CD4-positive, alpha-beta T cell treated with Interleukin-21 for 1 hour (primary cell): ENCODE measurements at places on chromosomes 2 and 18.

GRCh38 chr2:32504877-32505478, 122.9 kb upstream of the TTC27 start:
- no peak for DNase-seq

DNA sequence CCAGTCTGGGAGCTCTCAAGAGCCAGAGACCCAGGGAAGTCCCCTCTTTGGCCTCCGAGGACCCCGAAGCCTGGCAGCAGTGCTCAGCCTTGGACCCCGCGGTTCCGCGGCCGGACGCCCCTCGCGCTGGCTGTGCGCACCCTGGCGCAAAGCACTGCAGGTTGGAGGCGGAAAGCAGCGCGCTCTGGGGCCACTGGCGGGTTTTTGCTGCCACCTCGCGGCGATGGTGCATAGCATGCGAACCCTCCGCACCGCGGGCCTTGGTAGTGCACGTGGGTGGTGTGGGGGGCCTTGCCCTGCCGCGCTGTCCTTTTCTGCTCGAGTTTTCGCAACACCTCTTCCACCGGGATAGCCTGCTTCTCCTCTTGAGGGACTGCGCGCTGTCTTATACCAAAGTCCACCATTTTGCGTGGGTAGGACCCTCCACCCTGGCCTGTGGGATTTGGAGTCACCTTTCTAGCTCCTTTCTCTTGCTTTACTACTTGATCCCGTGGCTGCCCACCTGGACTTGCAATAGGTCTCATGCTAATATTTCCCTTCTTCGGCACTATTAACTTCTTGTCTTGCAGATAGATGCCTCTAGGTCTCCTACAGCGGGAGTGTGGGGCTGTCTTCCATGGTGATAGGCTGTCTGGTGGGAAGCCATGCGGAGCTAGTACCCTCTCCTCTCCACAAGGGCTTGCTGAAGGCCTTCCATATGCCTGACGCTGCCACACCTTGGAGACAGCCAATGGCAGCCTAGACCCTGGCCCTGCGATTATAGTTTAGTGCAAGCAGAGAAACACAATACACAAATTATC, 14.3 kb downstream of the SIX3 start:
- DNase-seq, result peak; percentile 60

DNA sequence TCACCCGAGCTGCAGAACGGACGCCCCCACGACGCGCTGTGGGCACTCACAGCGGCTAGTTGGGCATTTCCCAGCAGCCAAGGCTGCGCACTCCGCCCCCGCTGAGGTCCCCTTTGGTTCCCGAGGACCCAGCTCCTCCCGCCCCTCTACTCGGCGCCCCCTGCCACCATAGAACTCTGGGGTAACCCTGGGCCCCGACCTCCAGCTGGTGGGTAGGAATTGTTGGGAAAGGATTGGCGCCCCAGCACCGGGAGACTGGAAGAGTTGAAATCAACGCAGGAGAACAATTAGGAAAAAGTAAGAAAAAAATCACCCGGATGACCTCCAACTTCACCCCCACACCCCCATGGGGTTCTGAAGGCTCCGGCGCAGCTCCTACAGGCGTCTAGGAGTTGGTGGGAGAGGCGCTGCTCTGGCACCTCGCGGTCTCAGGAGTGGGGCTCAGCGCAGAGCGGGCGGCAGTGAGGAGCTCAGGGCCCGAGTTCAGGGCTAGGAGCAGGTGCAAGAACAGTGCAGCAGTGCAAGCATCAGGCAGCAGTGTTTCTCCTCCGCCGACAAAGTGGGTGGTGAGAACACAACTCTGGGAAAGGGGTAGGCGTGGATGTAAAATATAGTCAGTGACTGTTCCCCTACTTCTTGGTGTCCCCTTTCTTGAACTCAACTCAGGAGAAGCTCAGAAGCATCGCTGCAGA, 14.0 kb downstream of the POU3F3 start:
- DNase-seq, result no peak

GRCh38 chr2:53787614-53788289, 908 bp downstream of the ERLEC1 start:
- DNase-seq, result peak; percentile 3

GRCh38 chr2:134668821-134669220, 50.0 kb downstream of the TMEM163 start:
- peak; percentile 77 for DNase-seq

DNA sequence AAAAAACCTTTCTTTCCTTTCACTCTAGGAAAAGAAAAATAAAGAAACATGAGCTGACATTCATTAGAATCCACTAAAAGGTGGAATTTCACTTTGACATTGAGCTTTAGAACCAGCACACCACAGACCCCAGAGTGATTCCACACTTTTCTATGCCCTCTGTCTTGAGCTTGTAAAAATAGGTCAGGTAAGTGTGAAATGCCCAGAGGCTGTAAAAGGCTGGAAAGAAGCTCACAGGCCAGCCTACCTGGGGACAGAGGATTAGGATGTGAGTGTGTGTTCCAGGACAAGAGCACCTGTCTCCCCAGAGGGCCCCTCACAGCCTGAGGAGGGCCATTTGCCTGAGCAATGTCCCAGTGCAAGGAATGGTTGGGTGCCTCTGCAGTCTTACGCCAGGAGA, 56.3 kb upstream of the MYO3B start:
- DNase-seq, result no peak

DNA sequence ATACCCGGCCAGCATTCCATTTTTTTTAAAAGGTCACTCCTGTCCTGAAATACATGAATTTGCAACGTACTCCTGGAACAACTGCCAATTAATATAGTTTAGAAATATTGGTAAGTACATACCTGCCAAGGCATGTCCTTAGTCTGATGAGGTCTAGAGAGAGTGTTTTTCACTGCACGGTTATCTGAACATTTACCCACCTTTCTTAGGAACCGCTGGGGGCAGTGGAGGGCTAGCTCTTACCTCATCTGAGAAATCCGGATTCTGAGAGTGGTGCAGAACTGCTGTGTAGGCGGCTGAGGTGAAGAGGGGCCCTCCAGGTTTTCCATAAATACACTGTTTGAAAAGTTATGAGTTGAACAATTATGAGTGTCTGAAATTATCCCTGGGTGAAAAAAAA, 133.1 kb upstream of the CCDC195 start:
- DNase-seq, result no peak

DNA sequence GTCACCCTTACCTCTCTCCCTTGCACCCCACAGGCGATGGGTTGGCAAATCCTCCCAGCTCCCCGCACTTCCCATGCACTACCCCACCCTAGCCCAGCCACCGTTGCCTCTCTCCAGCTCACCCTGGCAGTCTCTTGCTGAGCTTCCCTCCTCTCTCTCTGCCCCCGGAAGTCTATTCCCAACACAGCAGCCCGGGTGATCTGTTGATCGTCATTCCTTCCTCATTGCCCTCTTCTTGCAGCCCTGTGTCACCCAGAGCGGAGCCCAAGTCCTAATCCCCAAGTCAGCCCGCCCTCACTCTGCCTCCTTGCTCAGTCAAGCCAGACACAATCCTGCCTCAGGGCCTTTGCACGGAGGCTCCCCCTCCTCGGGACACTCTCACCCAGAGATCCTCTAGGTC, 55.2 kb downstream of the CIB4 start:
- no peak for DNase-seq

DNA sequence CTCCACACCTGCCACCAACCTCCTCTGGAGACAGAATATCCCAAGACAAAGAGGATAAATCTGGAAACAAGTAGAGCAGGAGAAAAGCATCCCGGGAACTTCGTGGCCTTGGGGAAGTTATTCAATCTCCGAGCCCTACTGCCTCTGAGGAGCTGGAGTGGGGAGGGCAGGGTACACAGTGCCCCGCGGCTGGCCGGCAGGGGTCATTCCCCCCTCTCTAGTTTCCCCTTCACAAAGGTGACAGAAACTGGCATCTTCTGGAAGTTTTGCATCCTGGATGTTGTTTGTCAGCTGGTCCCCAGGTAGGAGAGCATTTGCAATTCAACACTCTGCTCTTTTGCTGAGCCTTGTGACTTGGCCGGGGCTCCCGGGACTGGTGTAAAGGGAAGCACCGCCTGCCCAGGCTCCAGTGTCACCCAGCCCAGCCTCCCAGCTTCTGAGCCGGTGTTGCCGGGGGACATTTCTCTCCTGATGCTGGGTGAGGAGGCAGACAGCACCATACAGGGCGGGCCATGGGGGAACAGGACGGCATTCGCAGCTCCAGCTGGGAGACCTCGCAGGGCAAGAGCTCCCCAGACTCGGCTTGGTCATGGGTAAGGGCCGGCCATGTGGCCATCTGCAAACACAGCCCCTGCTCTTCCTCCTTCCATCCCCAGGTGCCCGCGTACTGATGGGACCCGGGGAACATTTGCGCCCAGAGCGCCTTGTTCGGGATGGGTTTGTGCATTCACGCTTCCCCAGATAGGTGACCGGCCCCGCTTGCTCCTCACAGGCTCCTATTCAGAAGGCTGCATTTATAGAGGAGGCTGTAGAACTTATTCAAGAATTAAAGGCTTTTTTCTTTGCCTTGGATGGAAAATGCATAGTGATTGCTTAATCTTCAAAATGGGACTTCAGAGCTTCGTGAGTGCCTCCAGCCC, 7.4 kb upstream of the NTSR2 start:
- DNase-seq, result no peak

DNA sequence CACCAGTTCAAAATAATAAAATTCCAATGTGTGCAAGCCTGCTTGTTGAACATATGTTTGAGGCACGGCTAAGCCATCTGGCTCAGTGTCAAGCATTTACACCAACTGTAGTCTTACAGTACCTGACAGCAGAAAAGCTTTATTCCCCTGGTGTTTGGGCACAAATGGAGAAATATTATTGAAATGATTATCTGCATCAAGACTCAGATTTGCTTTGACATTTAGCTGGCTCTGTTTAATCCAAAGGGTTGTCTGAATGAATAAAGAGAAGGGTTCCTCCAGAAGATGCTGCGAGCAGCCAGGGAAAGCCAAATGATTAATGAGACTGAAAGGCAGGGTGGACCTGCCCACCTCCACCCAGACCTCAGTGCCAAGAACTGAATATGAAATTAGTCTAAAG, 393.2 kb upstream of the GALNT5 start:
- no peak for DNase-seq

DNA sequence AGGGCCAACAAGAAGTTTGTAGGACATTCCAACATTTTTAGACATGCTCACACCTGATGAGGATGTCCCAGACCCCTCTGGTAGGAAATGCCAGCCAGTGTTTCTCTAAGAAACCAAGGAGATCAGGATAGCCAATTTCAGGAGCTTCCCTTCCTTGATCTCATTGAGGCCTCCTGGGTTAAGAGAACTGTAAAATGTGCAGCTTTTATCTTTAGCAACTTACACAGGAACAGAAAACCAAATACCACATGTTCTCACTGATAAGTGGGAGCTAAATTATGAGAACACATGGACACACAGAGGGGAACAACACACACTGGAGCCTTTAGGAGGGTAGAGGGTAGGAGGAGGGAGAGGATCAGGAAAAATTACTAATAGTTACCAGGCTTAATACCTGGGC, 99.6 kb upstream of the MAP2 start:
- no peak for DNase-seq

- DNase-seq, result no peak
Observed at GRCh38 chr2:20196657-20197161, 28.2 kb downstream of the SDC1 start.

GRCh38 chr18:55280503-55280902, 307.5 kb downstream of the TCF4 start:
- no peak for DNase-seq

DNA sequence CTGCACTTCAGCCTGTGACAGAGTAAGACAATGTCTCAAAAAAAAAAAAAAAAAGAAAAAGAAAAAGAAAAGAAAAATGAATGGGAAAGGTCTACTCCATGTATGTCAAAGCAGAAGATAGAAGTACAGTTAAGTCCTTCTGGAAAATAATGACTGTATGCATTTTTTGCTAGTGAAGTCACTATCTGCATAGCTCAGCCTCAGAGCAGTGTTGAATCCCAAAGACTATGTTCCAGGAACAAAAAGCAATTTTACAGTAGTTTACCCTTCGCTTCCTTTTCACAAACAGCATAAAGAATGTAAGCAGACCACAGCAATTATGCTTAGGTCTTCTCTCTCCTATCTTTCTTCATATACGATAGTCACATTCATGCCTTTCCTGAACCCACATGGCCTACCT, 497.4 kb downstream of the CMPK2 start:
- DNase-seq, result no peak

DNA sequence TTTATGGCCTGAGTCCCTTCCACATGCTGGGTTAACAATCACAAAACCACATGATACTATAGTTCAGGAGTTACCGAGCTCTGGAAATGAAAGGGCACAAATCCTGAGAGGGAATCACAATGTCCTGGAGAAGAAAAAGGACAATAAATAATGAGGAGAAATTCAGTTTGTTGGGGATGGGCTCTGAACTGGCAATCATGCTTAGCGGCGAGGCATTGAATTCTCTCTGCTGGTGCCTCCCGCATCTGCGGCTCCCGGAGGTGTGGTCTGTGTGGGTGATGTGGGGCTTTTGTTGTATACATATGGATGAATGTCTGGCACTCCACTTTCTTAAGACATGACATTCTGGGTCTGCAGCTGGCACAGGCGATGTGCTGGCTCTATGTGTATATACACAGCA, 46.1 kb downstream of the NRP2 start:
- no peak for DNase-seq

GRCh38 chr2:1418566-1418965, 5.3 kb downstream of the TPO start:
- no peak for DNase-seq

DNA sequence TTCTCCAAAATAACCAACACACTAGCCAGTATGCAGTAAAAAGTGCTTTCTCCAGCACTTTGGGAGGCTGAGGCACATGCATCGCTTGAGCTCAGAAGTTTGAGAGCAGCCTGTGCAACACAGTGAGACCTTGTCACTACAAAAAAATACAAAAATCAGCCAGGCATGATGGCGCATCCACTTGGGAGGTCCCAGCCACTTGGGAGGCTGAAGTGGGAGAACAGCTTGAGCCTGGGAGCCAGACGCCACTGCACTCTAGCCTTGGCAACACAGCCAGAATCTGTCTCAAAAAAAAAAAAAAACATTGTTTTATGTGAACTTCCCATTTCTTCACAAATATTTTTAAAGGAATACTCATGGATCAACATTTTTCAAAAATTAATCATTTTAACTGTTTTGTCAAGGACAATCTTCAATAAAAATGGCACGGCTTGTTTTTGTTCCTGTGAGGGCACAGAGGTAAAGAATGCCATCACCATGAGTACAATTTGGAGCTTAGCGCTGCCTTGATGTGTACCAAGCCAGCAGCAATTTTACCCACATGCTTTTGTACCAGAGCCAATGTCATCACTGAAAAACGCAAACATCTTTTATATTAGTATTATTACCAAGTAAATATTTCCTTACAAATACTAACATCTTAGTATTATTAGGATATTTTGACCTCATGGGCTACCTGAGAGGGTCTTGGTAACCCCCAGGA, 26.7 kb downstream of the RAB1A start:
- DNase-seq, result no peak

DNA sequence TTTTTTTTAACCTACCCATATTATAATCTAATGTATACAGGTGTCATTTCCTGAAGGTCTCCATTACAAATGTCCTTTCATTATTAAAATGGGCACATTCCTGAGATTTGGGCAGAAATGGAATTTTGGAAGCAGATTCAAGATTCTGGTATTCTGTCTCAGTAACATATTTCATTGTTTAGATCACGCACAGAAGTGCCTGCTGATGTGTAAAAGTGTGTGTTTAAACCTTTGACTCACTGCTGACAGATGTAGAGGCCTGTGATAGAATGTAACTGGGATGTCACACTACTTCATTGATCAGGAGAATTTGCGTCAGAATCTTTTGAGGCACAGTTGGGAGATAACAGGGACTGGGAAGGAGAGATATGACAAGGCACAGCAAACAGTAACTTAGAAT, 276.8 kb upstream of the EPAS1 start:
- no peak for DNase-seq

GRCh38 chr2:6782517-6783237, 83.0 kb downstream of the CMPK2 start:
- DNase-seq, result no peak

GRCh38 chr2:21866316-21866715, 742.5 kb downstream of the TDRD15 start:
- no peak for DNase-seq
